ENCODE measurements at places on chromosomes 3 and 15.

DNA sequence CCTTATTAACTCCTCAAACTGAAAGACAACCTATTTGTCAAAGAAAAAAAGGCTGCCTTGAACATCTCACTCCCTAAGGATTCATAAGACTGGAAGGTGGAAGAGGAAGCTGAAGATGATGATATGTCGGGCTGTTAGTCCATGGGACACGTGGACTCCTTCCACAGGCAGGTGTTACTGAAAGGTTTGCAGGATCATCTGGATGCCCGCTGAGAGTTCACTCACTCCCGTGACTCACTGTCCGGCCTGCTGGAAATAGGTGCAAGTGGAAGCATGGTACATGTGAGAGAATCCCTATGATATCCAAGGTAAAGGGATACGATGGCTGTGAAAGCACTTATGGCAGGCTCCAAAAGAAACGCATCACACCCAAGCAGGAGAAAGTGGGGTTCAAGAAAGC lies 33.3 kb upstream of the FBN1 start:
- DNase-seq: no peak

GRCh38 chr3:12750658-12751071 lies 8.4 kb downstream of the TMEM40 start:
- no peak for DNase-seq

- DNase-seq: no peak
Observed at GRCh38 chr15:64656508-64656907, 118.9 kb downstream of the RBPMS2 start.

GRCh38 chr3:20563985-20564384 lies 378.0 kb upstream of the SGO1 start:
- DNase-seq: no peak

DNA sequence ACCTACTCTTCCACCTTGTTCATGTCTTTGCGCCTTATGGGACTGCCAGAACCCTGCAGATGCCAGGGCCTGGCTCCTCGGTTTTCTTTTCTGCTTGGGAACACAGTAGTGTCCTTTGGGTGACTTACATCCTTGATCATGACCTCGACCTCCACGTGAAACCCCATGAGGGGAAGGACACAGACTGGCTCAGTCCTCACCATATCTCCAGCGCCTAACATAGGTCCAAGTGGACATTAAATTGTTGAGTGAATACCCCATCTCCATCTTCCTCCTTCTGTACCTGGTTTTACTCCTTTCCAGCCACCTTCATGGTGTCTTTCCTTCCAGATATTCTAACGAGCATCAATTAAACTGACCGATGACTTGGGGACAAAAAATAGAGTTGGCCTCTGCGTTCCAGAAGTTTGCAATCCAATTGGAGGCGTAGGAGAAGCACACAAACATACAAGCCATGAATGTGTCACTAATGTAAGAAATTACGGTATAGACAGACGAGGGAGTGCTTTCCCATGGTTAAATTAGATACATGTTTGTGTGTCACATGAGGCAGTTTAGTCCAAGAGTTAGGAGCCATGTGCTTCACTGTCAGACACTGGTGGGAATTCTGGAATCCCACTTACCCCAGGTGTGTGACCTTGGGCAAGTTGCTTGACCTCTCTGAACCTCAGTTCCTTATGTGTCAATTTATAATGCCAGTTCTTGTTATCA lies 907 bp upstream of the HERC1 start:
- DNase-seq: no peak

DNA sequence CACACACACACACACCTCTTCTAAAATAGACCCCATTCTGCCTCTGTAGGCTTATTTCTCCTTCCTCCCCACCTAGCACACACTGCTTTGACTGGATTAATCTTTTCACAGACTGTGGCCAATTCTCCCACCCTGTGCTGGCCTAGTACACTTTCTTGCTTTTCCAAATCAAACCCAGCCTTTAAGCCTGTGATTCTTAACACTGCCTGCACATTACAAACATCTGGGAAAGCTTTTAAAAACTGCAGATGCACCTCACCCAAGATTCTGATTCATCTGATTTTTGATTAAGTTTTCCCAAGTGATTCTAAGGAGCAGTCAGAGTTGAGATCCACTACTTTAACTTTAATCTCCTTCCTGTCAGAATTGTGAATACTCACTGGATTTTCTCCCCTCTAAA lies 12.8 kb downstream of the CSNK1G1 start:
- no peak for DNase-seq

DNA sequence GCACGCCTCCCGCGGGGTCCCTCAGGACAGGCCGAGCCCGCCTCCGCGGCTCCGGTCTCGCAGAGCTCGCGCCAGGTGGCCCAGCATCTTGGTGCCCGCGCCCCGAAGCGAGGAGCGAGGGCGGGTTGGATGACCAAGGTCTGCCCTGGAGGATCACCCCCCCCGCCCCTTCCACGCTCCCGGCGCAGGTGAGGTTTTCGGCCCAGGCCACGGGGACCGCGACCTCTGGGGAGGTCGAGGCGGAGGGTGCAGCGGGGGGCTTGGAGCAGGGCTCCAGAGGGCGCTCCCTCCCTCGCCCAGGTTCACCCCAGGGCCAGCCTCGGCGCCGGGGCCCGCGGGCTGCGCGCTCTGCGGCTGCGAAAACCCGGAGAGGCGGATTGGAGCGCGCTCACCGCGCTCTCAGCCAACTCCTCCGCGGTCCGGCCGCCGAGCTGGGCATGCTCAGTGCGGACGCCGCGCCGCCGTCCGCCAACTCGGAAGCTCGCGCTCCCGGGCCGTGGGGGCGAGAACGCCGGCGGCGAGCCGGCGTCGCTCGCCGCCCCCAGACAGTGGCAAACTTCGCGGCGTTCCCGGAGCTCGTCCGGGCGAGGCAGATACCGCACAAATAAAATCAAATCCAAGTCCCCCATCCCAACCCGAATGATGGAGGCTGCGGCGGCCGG lies at the start of gene MED12L:
TSS of gene MED12L (plus strand) at position 438 of the 662 bp plus-strand sequence. CDS start 1,263 bp downstream, outside the sequence.
- DNase-seq: peak; percentile 85

- DNase-seq: no peak
Observed at GRCh38 chr3:40713795-40714194, 189.0 kb downstream of the ZNF621 start.

- no peak for DNase-seq
Observed at GRCh38 chr3:7658294-7658693, 797.4 kb downstream of the GRM7 start.

GRCh38 chr3:181052256-181052655 lies 62.7 kb upstream of the DNAJC19 start:
- DNase-seq: peak; percentile 68

- no peak for DNase-seq
Observed at GRCh38 chr3:78809966-78810365, 957.8 kb downstream of the ROBO1 start.

DNA sequence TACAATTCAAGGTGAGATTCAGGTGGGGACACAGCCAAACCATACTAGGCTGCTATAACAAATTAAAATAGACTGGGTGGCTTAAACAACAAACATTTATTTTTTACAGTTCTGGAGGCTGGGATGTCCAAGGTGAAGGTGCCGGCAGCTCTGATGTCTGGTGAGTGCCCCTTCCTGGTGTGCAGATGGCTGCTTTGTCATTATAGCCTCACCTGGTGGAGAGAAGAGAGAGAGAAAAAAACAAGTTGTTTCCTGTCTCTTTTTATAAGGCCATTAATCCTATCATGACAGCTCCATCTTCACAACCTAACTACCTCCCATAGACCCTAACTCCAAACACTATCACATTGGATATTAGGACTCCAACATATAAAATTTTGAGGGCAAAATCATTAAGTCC lies 279.7 kb downstream of the ZIC1 start:
- DNase-seq: no peak

GRCh38 chr3:48966367-48966766 lies 23.7 kb upstream of the P4HTM start:
- no peak for DNase-seq

GRCh38 chr3:89851974-89852621 lies 744.7 kb downstream of the EPHA3 start:
- peak; percentile 85 for DNase-seq

GRCh38 chr15:28132524-28133275 lies 33.6 kb upstream of the OCA2 start:
- no peak for DNase-seq

GRCh38 chr3:46719735-46720271 lies 2.1 kb upstream of the PRSS50 start:
- DNase-seq: no peak

DNA sequence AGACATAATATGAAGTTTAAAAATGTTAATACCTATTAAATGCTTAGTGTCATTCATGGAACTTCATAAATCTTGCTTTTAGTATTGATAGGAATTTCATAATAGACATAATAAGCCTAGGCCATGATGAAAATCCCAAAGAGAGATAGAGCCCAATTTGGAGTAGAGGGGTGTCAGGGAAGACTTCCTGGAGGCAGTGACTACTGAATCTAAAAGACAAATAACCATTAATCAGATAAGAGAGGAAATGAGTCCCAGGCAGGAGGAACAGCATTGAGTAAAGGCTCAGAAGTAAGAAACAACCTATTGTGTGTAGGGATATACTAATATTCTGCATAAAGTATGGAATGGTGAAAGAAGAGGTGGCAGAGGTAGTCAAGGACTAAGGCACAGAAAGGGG lies 126.9 kb upstream of the MRPS22 start:
- DNase-seq: no peak

DNA sequence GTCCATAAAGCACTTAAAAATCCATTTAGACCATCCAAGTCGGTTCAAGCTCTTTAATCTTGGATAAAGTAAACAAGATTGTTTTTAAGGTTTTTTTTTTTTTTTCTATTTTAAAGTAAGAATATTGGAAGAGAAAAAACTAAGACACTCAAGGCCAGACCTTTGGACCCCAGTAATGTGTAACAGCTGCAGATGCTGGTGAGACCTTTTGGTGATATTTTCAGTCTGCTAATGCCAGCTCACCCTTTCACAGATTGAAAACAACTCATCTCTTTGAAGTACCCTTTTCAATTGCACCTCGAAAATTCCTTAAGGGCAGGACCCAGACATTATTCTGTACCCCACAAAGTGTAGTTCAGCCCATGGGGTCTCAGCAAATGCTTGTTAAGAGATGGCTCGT lies 260.7 kb upstream of the CTNNB1 start:
- no peak for DNase-seq

DNA sequence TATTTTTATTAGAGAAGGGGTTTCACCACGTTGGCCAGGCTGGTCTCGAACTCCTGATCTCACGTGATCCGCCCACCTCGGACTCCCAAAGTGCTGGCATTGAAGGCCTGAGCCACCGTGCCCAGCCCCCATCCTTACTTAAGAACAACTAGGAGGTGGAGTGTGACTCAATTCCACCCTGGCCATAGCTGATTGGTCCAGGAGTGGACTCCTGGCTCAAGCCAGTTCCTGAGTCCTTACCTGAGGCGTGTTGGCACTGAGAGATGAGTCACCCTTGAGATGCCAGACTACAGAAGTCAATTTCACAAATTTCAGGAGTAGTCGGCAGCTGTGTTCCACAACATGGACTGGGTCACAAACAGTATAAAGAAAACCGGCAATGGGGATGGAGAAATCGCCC lies 124.2 kb downstream of the SHQ1 start:
- no peak for DNase-seq

DNA sequence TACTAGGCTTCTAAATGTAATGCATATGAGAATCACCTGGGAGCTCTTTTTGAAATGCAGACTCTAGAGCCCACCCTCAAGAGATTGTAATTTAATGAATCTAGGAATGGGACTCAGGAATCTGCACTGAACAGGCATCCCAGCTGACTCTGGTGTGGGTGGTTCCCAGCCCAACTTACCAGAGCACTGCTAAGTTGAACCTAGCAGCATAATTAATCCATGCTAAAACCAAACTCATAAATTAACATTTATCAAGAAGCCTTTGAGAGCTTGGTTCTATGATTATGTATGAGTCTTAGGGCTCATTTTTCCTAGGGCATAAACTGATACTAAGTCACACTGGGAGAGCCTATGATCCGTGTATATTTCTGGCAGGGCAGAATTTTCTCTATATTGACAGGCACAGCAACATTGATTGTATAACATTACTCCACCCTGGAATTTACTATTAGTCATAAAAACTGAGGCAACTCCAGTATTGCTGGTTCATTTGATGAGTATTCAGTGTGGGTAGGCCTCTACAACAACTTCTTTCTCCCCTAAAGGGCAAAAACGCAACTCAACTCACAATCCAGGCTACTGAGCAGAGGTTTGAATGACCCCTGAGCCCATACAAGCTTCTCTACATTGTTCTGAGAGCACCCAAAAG lies 10.7 kb upstream of the CSTA start:
- no peak for DNase-seq

- no peak for DNase-seq
Observed at GRCh38 chr3:195583831-195584542, at the start of gene APOD. Gene APOD (minus strand): TSS chr3:195583940. CDS start chr3:195579461, 4,479 bp downstream.

GRCh38 chr3:11900824-11901223 lies 54.1 kb upstream of the TAMM41 start:
- no peak for DNase-seq

DNA sequence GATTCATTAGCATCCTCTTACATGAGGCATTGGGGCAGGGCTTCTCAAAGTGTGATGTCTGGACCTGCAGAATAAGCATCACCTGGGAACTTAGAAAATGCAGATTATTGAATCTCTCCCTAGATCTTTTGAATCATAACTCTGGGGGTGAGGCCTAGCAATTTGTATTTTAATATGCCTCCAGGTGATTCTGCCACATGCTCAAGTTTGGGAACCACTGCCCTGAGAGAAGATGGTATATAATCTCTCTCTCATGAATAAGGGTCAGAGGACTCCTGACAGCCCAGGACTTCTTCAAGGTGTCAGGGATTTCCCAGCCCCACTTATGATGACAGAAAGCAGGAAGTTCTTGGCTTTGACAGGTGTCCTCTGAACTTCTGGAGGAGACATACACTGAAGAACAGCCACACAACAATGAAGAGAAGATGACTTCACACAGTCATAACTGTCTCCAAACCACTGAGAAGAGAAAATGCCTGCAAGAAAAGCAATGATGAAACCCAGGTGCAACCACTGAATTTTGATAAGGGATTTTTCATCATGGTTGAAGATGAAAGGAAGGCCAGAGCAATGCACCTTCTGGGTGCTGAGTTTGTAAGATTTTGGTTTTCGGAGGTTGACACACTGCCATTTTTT lies 211.9 kb upstream of the MRPL3 start:
- DNase-seq: no peak

GRCh38 chr15:100588638-100589242 lies 13.2 kb downstream of the LINS1 start:
- DNase-seq: no peak

DNA sequence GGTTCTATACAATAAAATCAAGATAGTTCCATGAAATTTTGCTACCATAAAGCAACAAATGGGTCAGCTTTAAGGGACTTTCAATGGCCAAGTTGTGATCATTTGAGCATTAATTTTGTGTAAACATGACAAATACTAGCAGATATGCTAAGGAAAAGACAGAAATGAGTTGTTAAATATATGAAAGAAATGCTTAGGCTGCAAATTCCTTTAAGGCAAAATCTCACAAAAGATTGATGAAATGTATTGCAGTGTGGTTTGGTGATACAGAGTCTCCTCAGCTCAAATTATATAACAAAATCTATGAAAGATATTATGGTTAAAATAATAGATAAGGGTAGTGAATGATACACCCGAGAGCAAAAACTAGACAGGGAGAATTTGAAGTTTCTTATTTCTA lies 377.2 kb downstream of the RAP2B start:
- no peak for DNase-seq

- no peak for DNase-seq
Observed at GRCh38 chr3:78506581-78507195, 1261.1 kb downstream of the ROBO1 start.

- DNase-seq: no peak
Observed at GRCh38 chr3:153289334-153289808, 127.3 kb downstream of the RAP2B start.
